ENCODE measurements at places on chromosomes 5 and 9.

DNA sequence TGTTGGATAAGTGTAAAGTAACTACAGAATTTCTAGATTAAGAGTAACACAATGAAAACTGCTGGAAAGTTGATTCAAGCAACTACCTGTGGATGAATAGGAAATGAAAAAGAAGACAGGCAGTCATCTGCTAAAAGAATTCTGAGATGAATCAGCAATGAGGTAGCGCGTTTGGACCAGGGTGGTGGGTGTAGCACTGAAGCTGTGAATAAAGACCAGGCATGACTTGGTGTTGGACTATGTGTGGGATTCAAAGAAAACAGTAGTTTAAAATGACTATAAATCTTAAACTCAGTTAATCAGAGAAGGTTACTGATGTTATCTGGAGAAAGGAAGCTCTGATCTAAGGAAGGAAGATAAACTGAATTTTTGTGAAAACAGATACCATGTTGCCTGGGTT lies 159.8 kb downstream of the FBN2 start:
- no peak for DNase-seq

- DNase-seq: peak; percentile 62
These were observed 133.4 kb downstream of the SLC1A3 start for GRCh38 chr5:36739751-36740221.

- DNase-seq: peak; percentile 15
These were observed 5.7 kb upstream of the GAPVD1 start for GRCh38 chr9:125255781-125256391.

- DNase-seq: no peak
These were observed 57.1 kb downstream of the HCN1 start for GRCh38 chr5:45639040-45639439.

DNA sequence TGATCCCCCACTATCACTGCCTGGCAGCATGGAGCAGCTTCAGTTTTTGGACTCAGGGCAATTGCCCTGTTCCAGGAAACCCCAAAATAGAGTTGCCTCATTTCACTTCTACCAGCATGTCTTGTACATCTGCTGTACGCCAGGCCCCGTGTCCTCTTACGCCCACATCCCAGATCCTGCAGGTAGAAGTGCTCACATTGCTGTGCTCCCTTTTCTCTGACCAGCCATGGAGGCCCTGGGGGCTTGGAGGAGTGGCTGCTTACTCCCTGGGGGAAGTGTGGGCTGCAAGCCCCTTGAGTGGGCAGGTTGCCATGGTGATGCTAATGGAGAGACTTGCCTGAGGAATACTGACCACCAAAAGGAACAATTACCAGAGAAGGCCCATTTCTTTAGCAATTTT lies 55.6 kb upstream of the KCNIP1 start:
- no peak for DNase-seq

- no peak for DNase-seq
These were observed 7.9 kb downstream of the TICAM2 start for GRCh38 chr5:115594128-115595047.

GRCh38 chr5:2631758-2632157 lies 119.7 kb downstream of the IRX2 start:
- DNase-seq: no peak

DNA sequence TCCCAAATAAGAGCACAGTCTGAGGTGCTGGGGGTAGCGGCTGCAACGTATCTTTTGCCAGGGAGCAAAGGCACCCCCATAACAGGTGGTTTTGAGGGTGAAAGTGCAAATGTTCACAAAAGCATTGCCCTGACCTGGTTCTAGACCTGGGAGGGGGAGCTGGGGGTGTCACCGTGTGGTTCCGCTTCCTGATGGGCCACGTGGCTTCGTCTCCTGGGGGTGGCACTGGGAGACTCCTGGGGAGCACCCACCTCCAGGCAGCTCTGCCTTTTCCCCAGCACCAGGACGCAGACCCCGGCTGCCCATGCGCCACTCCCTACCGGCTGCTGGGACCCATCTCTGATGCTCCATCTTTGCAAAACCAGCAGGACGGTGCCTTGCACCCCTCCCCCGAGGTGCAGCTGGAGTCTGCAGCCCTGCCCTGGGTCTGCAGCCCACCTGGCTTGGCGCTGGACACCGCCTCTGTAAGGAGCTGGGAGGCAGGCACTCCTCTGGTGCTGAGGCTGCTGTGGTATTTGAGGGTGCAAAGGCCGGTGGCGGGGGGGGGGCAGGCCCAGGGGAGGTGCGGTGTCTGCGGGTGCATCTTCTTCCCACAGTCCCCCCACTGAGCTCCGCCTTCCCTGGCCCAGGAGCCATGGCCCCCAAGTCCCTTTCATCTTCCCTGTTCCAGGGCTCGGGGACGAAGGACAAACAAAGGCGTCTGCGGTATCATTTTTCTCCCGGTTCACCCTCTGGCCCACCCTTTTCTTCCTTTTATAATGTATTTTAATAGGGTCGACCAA lies 29.8 kb upstream of the RXRA start:
- DNase-seq: no peak

DNA sequence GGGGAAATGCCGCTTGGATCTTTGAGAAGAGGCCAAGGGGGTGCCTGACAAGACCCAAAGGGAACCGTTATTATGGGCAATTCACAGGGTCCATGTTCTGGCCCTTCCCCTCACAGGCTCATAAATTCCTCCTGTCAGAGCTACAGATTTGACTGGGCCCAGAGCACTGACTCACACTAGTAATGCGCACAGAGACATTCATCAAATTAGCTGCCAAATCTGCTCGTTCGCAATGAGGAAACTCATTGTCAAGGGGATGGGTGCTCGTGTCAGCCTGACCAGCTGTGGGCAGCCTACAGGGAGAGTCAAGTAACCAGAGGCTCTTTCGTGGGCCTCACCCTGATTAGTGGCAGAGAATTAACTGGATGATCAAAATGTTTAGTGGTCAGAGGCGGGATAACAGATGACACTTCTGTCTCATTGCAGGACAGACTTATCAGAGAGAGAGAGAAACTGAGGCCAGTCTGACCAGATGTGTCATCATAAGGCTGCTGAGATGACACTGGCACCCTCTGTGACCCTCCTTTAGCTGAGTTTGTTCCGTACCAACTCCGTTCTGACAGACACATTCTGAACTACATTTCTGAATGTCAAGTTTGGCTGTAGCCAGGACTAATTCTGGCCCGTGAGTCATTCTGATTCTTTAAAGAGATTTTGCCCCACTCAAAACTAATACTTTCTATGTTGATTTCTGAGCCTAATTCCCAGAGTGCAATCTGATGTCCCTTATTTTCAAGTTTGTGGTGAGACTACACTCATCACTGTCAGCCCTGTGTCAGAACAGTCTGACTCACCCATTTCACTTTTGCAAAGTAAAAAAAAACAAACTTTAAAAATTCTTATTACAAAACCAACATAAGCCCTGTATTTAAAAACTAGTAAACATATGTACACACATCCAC lies 377.1 kb downstream of the ACTL7B start:
- no peak for DNase-seq

DNA sequence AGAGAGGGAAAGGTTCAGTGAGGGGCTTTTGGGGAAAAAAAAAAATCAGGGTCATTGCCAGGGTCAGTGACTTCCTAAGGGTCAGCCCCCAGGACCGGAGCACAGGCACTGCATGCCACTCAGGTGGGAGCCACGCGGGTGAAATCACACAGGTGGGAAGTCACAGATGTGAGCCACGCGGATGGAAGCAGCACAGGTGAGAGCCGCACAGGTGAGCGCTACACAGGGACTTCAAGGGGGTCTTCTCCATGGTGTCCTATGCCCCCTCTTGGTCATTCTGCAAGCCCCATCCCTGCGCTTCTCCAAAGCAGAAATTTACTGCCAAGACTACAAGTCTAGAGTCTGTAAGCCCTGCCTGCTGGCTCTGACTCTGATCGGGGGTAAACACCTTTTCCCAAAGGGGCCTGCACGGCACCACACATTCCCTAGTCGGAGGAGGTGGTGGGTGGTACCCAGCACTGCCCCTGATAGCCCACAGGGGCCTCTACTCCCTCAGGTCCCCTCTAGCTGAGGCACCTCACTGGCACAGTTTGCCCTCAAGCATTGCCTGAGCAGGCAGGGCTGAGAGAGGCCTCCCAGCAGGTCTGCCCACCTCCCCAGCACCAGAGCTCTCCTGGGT lies 18.3 kb upstream of the OBP2B start:
- DNase-seq: no peak

GRCh38 chr9:137900584-137901310 lies 23.2 kb downstream of the CACNA1B start:
- no peak for DNase-seq

- no peak for DNase-seq
These were observed 493.2 kb upstream of the KLF4 start for GRCh38 chr9:107982745-107983144.

- DNase-seq: no peak
These were observed 1378.7 kb upstream of the C9orf72 start for GRCh38 chr9:28951945-28952344.

- DNase-seq: no peak
These were observed 42.9 kb upstream of the TDRD7 start for GRCh38 chr9:97368964-97369363.

- DNase-seq: no peak
These were observed 102.6 kb downstream of the MVB12B start for GRCh38 chr9:126429190-126429589.

- DNase-seq: no peak
These were observed 58.8 kb downstream of the KDM4C start for GRCh38 chr9:6816581-6816980.

DNA sequence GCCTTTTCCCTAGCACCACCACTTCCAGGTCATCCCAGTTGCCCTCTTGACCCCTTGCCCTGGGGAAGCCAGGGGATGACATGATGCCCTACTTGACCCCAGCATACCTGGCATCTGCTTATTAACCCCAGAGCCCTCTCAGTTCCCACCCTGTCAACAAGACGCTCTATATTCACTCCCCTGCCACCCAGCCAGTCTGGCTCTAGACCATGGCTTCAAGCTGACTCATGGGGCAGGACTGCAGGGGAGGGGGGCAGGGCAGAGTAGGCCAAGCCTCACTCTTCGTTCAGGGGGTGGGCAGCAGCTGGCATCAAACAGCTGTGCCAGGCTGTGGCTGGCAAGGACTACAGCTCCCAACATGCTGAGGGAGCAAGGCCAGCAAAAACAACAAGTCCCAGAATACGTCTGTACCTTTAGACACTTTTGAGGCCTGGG lies 5.3 kb downstream of the ATOSB start:
- no peak for DNase-seq

GRCh38 chr5:156000115-156000514 lies 326.8 kb upstream of the SGCD start:
- no peak for DNase-seq

DNA sequence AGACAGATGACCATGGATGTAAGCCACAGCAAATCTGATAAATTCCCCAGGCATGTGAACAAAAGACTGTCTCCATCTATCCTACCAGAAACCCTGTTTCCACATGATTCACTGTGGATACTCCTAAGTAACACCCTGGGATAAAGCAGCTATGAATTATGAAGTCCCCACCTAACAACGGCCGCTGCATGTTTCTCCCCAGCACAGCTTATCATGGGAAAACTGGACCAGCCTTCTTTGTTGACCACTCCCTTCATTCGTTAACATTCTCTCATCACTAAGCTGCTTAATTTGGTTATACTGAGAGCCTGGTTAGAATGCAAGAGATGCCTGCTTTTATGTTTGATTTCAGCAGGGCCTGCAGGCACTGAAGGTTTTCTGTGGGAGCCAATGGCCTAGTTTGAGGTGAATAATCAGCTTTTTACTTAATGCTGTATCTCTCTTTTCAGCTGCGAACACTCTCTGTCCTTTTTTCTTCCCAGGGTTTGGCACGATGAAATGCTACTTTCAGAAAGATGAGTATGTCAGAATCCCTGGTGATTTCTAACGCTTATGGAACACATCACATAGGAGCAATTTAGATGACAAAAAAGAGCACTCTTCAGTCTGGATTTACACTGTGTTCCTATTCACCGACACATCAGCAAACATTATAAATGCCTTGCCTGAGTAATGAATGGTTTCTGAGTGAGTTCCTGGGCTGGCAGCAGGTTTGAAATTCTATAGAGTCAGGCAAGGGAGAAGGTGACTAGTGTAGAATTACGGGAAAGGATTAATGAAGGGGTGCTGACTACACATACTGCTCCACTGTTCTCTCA lies 318.4 kb upstream of the ZNF608 start:
- DNase-seq: peak; percentile 80

- DNase-seq: no peak
These were observed 440.7 kb downstream of the DMAC1 start for GRCh38 chr9:7358876-7359275.

DNA sequence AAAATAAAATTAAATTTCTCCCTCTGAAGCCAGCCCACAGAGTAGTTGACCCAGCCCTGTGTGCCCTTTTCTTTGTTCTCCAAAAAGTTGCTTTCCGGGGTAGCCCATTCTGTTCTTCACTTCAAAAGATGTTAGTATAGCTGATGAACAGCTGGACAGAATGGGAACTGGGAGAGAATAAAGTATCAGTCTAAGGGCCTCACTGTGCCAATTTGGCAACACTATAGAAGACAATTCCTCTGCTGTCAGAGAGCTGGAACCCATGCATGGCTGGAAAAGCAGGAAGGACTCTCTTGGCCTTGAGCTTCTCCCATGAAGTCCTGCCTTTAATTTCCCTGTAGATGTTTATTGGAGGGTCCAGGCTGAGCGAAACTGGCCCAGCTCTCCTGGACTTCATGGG lies 11.0 kb upstream of the TNFSF8 start:
- no peak for DNase-seq

DNA sequence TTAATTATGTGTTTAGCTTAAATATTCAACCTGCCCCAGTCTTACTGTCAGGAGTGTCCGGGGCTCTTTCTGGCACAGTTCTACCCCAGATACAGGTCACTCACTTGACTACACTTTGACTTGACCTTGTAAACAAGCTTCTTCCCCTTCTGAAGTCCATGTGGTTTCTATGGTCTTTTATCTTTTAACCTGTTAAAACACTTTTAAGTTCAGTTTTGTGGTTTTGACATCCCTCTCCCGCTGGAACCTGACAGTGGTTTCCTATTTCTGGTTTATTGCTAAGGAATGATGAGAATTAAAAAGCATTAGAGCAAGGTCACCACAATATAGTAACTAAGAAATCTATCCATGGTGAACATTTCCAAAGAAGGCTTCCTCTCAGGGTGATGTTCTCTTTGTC lies 300.1 kb downstream of the TMEM167A start:
- no peak for DNase-seq

DNA sequence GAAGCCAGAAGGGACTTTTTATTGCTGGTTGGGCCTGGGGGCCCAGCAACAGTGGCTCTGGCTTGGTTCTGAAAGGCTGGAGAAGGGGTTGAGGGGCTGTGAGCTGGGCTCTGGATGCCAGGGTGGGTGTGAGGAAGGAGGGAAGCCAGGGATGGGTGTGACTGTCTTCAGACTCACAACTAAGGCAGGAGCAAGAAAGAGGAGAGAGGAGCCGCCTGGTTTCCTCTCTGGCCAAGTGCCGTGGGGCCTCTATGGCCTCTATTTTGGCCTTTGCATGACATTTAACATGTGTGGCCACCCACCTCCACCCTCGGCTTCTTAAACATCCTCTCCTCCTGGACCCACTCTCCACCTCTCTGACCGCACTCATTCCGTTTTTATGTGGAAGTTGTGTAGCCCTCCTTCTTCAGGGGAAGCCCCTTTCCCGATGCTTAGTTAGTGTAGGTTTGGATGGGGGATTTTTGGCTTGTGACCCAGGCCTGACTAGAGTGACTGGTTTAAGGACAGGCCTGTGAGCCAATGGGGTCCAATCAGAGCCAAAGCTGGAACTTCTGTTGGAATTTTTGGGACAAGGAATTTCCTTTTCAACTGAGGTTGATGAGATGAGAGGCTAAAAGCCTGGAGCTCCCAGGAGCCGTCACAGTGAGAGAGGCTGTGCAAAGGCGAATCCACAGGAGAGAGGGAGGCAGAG lies 517.8 kb downstream of the CCDC171 start:
- DNase-seq: no peak
